ENCODE measurements at places on chromosomes 6 and 20.

DNA sequence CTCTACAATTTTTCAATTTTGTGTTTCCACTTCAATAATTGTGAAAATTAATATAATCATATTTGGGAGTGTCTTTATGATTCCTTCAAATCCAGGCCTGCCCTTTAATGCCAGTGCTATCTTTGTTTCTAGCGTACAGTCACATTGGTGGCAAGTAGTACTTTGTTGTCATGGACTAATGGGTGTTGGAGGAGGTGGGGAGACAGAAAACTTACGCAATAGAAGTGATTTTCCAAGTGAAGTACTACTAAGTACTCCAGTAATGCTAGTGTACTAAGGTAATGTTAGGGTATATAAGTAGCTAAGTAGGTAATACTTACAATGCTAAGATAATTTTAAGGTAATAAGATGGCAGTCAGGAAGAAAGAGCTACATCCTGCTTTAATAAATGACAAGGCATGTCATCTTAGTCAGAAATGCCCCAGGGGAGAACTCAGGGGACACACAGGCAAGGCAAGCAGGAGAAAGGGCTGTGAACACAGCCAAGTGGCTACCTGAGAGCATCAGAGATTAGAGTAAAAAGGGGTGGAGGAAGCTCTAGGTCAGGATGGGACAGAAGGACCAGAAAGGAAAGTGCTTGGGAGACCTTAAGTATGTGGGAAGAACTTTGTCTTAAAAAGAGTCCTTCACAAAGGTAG is 217.2 kb upstream of the PRDM1 start:
- DNase-seq = no peak

- DNase-seq = no peak
Measured at GRCh38 chr6:162198076-162198475, 529.5 kb downstream of the PRKN start.

GRCh38 chr20:51593584-51593983 is 51.1 kb upstream of the NFATC2 start:
- no peak for DNase-seq

GRCh38 chr6:11700118-11700718 is 78.4 kb downstream of the ADTRP start:
- DNase-seq = no peak

All from stimulated activated CD4-positive, alpha-beta T cell treated with anti-CD3 and anti-CD28 coated beads, Interleukin-4, amount 100 ng/mL, for 48 hours (primary cell).